ENCODE measurements at places on chromosomes 2 and 18.

DNA sequence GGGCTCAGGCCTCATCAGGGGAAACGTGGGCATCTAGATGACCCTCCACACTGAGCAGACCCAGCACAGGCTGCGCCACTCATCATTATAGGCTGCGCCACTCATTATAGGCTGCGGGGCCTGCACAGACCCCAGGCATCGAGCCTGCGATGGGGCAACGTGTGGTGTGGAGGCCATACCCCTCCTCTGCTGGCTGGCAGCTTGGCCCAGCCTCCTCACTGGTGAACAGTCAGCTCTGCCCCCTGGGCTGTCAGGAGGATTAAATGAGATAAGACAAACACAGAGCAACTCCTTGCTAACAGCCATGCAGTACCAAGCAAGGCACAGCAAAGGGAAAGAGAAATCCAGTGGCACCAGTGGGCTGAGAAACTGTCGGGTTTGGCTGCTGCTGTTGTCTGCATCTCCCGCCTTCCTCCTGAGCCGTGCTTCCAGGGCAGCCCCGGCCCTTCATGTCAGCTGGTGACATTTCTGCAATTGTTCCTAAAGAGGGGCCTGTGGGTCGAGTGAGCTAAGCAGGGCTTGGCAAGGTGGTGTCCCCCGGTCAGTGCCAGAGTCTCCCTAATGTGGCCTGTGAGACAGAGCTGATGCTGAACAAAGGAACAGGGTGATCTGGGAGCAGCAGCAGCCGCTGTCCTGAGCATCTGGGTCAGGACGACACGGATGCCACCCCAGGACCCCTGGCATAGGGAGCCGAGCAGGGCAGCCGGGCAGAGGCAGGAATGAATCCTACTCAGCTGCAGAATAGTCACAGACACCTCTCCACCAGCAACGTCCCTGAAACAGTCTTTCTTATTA lies 48.7 kb downstream of the RRM2 start:
- no peak for DNase-seq

DNA sequence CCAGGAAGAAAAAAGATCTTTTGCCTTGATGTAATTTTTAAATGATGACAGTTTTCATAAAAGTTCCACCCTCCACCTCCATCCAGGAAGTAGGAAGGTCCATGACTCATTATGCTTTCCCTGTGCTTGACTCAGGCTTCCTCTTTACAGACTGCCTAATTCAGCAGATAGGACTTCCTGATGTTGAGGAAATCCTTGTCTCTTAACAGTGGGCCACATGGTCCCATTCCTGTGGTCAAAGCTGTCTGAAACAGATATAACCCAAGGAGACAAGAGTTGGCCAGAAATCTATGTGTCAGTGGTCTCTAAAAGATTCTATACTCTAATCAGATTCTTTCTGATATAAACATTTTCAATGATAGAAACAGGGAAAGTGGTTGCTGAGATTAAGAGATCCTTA lies 119.1 kb downstream of the BAZ2B start:
- DNase-seq, result no peak

DNA sequence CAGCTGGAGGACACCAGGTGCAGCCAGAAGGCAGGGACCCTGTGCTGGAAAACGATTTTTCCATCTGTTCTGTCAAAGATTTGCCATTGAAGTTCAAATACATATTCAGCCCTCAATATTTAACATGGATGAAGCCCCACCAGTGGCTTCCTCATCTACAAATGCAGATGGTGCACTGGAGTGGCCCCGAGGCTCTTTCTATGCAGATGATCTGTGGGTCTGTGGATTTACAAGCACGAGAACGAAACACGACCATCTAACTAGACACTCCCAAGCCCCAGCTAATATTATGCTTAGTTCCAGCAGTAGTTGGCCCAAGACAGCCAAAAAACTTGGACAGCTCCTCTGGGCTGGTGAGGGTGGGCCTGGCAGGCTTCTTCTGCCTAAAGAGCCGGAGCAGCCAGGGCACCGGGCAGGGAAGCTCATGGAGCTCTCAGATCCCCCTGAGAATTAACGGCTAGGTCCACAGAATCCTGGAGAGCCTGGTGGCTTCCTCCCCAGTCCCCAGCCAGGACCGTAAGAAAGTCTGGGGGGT lies 9.2 kb upstream of the IL1R2 start:
- DNase-seq, result no peak

- no peak for DNase-seq
Observed at GRCh38 chr2:11417946-11418585, 47.9 kb downstream of the E2F6 start.

DNA sequence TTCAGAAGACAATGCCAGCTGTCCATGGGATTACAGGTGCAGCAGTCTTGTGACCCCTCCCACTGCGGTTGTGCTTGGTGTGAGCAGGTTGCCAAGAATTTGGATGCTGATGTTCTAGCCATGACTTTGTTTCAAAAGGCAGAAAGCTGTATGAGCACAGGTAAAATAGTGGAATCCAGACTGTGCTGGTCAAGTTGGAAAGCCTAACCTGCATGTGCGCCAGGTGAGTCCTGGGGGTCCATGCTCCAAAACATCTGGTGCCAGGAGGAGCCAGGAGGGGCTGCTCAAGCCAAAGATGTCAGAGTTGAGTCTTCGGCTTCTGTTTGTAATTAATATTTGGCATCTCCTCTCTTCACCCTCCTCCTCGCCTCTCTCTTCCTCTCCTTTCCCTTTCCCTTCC lies 330.1 kb downstream of the MYCN start:
- DNase-seq, result no peak

DNA sequence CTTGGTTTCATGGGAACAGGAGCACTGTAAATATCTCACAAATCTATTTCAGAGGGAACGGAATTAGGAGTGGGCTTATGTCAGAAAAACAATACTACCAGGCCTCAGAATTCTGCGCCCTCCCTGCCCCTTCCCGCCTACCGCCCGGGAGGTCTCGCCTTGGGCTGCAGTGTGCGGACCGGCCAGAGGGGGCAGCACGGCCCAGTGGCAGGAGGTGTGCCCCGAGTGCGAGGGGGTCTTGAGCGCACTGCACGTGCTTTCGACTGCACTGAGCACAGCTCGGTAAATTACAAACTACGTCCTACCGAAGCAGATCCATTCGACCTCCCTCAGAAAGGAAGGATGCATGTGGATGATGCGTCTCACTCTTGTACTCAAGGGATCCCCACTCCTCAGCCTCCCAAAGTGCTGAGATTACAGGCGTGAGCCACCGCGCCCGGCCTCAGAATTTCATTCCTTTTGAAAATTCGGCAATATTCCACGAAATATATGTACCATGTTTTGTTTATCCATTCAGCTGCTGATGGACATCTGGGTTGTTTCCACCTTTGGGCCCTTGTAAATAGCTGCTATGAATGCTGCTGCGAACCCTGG lies 297.0 kb downstream of the BCL2 start:
- DNase-seq, result no peak

DNA sequence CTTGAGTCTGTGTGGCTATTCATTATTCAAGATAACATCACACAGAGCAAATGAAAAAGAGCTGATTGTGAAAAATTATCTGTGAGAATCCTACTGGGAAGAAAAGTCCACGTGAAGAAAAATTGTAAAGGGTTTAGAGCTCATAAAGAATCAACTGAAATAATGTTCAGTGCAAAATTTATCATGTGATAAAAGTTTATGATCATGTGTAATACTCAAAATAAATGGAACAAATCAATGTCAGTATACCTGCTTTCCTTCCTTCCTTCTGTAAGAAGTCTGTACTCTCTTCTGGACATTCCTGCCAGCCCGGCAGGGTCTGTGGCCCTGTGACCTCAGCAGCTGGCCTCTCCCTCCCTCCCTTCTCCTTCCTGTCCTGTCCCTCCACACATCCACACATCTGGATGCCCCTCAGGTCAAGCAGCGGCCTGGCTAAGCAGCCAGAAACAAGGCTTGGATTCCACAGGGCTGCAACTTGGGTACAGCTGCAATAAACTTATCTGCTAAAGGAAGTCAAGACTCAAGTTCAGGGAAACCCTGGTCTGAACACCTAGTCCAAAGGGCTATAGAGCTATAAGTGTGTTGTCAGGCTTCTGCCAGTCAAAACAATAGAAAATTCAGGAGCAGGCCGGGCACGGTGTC lies 172.1 kb downstream of the MREG start:
- no peak for DNase-seq

DNA sequence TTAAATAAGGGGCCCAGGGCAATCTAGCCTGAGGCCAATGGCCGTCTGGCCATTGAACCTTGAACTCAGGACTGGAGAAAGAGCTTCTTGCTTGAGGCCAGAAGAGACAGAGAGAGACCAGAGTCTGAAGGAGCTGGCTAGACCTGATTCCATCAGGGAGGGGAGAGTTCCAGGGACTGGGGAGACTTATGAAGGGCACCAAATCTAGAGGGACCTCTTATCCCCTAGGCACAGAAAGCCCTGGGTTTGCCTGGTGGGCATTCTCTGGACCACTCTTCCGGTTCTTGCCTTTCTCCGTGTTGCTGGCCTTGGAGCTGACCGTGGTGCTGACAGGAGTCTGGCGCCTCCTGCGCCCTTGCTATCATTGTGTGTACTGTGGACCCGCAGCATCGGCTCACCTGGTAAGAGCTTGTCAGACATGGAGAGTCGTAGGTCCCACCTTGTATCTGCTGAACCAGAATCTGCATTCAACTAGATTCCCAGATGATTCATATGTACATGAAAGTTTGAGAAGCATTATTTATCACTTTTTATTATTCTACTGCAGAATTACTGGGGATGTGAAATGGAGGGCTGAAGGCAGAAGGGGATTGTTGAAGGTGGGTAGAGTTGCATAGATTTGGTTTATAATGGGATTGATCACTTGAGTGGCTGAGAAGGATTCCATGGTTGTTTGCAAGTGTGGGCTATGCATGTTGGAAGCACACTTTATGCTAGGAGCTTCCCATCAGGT lies 4.3 kb upstream of the TRPM8 start:
- no peak for DNase-seq

GRCh38 chr2:217795067-217795466 lies 207.7 kb downstream of the TNS1 start:
- DNase-seq, result no peak

GRCh38 chr2:7280790-7281189 lies 363.6 kb downstream of the RNF144A start:
- no peak for DNase-seq

DNA sequence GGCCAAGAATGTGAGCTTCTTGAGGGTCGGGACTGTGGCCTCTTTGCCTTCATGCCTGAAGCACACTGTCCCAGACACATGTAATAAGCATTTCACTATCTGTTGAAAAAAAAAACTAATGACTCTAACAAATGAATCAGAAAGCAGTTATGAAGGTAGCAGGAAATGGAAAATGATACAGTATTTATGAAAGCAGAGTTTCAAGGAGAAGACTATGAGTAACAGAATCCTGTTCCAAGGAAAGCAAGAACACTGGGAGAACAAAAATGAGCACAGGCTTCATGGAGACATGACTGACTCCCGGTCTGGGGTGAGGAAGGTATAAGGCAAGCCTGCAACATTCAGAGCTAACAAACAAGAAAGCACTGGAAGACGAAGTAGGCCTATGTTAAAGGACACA lies 190.8 kb downstream of the RNF152 start:
- DNase-seq, result no peak

GRCh38 chr2:240819858-240820606 lies at the start of gene KIF1A:
TSS of gene KIF1A (minus strand) at chr2:240820219. CDS start at chr2:240797752, 22,467 bp downstream.
- no peak for DNase-seq

DNA sequence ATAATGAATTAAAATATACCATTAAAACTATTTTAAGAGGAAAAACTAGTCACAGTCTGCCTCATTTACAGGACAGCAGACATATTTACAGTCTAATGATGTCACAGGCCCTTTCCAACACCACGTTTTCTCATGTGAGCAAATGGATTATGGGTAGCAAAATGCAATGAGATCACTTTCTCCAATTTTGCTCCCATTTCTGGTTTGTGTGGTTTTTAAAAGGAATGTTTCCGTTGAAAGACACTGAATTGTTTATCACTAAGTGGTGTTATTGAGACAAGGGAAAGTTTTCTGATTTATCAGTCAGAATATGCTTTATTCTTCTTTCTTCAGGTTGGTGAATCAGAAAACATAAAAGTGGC lies 11.4 kb upstream of the NR4A2 start:
- no peak for DNase-seq

DNA sequence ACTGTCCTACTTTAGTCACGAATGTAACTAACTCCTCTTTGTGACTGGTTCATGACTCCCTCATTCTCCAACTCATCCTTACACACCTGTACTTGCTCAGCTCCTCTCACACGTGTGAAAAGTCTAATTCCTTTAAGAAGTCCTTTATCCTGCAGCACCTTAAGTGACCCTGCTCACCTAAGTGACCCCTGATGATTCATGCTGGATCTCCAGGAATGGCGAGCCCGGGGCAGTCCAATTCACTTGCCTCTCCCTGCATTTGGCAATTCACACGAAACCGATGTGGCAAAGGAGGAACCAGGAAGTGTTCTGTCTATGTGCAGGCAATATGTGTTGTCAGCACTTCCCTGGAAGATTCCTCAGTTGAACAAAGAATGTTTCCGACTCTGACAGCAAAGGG lies 189.8 kb upstream of the NABP1 start:
- no peak for DNase-seq

- DNase-seq, result no peak
Observed at GRCh38 chr2:173184031-173185004, 108.7 kb downstream of the MAP3K20 start.

GRCh38 chr2:149606251-149606811 lies 18.8 kb upstream of the MMADHC start:
- no peak for DNase-seq

DNA sequence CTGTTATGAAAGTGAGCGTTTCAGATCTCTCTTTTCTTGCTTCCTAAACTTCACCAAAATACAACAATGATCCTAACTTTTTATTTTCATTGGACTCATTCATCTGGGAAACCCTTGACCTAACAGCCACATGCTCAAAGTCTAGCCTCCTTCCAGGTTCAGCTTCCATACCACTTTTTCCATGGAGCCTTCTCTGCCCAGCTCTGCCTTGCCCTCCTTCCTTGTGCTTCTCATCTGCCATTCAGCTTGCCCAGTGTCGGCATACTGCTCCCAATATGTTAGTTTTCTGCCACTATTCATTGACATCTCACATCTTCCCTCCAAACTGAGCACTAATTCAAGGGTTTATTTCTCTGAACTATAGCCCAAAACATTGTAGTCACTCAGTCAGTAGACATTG lies 214.7 kb downstream of the RAD51AP2 start:
- no peak for DNase-seq

- no peak for DNase-seq
Observed at GRCh38 chr2:129483366-129483765, 496.1 kb upstream of the RAB6C start.

GRCh38 chr2:1864981-1865421 lies 120.7 kb upstream of the PXDN start:
- DNase-seq, result no peak

- no peak for DNase-seq
Observed at GRCh38 chr2:238601433-238602222, 174.9 kb downstream of the ASB1 start.

- DNase-seq, result no peak
Observed at GRCh38 chr18:37540424-37541138, 25.0 kb downstream of the CELF4 start.

- no peak for DNase-seq
Observed at GRCh38 chr2:100791936-100792308, 28.0 kb upstream of the NPAS2 start.

- DNase-seq, result no peak
Observed at GRCh38 chr18:48557640-48558174, 18.9 kb downstream of the CTIF start.
